Heart left ventricle (tissue), 16 donors: ENCODE measurements at places on chromosomes 4 and X. TPM values are rescaled to one million over a fixed set of nuclear protein-coding genes. Genes with fewer than 3 reads are reported as not detected.

GPR78 gene
- total RNA-seq, result not detected

NUDT10 gene
- not detected for total RNA-seq

SRPX2 gene
- total RNA-seq, result 23.0 TPM

ARHGAP4 gene
- 20.5 TPM for total RNA-seq

DNA sequence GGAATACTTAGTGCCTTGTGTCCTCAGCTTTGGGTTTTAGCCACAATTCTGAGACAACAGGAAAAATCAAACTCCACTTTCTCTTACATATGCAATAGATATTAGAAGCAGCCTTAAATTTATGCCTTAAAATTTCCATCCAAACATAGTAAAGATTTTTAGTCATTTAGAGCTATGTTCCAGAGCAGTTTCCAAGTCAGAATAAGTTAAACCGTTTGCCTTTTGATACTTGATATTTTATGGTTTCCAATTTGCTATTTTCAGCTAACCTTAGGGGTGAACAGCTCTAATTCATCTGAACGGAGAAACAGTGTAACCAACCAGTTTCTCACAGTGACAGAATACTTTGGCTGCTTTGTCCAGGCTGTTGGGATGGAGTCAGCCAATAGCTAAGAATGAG is 125.8 kb upstream of the RXFP1 start:
- no peak for DNase-seq

- no peak for DNase-seq
These were observed 79.6 kb upstream of the LRPAP1 start for GRCh38 chr4:3611778-3612177.

DNA sequence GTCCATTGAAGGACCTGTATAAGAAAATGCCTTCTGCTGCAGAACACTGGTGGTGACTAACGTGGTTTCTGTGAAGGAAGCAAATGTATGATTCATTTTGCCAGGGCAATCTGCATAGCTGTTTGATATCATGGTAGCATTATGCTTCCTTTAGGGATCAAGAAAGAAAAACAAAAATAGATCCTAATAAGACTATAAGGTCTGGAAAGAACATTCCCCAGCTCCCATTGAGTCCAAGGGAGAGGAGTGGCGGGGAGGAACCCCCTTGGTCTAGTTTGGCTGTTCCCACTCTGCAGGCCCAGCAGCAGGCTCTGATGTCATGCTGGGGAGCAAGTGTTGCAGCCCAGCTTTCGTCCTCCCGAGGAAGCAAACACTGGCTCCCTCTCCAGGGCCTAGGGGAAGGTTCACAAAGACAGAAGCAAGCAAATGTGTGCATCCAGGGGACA is 154.5 kb upstream of the GALNT7 start:
- no peak for DNase-seq

DNA sequence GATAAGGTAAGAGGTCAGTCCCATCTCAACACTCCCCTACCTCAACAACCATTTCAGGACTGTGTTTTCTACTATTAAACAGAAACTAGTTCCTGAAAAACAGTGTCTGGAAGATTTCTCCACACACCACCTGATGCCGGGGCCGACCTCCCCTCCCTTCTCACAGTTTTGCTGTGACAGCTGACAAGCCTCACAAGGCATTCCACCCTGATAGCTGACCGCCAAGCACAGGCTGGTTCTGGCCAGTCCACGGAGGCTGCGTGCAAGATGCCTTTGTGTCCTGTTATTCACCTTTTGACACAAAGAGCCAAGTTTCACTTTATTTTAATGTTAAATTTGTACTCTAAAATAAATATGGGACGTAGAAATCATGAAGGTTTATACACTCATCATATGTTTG is 758.6 kb downstream of the PDHA2 start:
- no peak for DNase-seq

GRCh38 chr4:14659286-14659685 is 343.0 kb upstream of the CPEB2 start:
- no peak for DNase-seq
